ENCODE measurements at places on chromosomes 13 and 19.

DNA sequence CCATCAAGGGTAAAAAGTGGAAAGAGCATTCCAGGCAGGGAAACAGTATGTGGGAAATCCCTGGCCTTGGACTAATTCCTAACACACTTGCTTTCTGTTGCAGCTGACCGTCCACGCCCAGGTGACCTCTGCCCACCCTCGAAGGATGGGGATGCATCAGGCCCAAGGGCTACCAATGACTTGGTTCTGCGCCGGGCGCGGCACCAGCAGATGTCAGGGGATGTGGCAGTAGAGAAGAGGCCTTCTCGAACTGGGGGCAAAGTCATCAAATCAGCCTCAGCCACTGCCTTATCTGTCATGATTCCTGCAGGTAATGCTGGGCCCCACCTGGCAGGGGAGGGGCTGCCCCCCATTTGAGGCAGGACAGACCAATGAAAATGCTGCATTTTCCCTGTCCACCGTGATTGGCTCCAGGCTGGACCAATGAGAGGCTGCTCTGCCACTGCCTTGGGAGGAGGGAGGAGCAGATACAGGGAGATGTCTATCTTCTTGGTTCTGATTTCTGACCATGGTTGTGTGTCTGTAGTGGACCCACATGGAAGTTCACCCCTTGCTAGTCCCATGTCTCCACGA, 12.6 kb downstream of the DNASE2 start:
- DNase-seq: no peak

- no peak for DNase-seq
Measured at GRCh38 chr13:98524391-98524790, 52.5 kb downstream of the STK24 start.

GRCh38 chr19:39369200-39369599, 21.7 kb downstream of the PAF1 start:
- DNase-seq: no peak

- DNase-seq: peak; percentile 74
Measured at GRCh38 chr19:50003810-50004419, 21.3 kb downstream of the VRK3 start.

GRCh38 chr19:48510421-48511268, 990 bp downstream of the LMTK3 start:
- peak; percentile 60 for DNase-seq

- no peak for DNase-seq
Measured at GRCh38 chr13:30408319-30409101, 13.8 kb upstream of the UBE2L5 start.

GRCh38 chr19:42247640-42248199, 5.3 kb upstream of the GSK3A start:
- DNase-seq: no peak

GRCh38 chr13:114235697-114236096, 1.0 kb downstream of the CDC16 start:
- DNase-seq: peak; percentile 57

DNA sequence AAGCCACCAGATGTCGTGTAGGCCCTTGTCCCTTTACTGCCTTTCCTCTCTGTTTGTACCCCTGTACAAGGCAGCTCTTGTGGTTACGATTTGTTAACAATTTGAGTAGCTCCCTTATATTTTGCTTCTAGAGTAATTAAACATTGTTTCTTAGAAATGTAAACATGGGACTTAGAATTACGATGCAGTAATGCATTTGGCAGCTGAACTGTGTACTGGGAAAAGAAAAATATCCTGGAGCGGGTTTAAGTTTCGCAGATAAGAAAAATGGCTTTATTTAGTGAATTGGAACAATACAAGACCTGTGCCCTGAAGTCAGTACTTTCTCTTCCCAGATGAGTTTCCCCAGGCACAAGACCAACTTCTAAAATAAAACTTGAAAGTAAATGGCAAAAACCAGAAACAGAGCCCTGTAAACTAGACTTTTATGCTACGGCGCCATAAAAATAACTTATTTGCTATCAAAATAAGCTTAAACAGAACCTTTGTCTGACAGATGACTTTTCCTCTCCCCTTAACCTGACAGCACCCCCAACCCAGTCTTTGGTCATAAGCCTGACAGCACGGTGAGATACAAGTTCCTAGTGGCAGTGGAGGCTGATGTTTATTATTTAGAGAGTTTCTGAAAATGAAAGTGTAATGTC, 63.0 kb downstream of the LRCH1 start:
- no peak for DNase-seq

GRCh38 chr13:35499676-35500075, 23.2 kb upstream of the MAB21L1 start:
- DNase-seq: no peak

- no peak for DNase-seq
Measured at GRCh38 chr19:1862068-1862423, 1.3 kb downstream of the KLF16 start.

DNA sequence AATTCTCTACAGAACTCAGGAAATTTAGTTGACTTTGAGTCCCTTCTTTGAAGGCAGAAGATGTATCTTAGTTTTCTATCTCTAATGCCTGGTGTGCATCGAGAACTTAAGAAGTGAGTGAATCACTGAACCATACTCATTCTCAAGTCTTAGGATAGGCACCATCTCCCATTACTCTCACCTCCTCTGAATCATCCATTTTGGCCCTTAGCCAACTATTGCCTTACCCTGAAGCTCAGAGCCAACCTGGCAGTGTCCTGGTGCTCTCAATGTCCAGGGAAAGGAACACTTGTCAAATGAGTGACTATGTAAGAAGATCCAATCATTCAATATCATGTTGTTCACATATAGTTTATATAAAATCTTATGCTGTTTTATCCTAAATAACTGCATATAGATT, 146.6 kb downstream of the RGCC start:
- peak; percentile 78 for DNase-seq

DNA sequence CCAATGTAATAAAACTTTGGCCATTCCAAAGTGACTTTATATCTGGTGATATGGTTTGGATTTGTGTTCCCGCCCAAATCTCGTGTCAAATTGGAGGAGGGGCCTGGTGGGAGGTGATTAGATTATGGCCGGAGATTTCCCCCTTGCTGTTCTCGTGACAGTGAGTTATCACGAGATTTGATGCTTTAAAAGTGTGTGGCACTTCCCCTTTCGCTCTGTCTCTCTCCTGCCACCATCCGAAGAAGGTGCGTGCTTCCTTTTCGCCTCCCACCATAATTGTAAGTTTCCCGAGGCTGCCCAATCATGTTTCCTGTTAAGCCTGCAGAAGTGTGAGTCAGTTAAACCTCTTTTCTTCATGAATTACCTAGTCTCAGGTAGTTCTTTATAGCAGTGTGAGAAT, 9.3 kb upstream of the NALCN start:
- no peak for DNase-seq

DNA sequence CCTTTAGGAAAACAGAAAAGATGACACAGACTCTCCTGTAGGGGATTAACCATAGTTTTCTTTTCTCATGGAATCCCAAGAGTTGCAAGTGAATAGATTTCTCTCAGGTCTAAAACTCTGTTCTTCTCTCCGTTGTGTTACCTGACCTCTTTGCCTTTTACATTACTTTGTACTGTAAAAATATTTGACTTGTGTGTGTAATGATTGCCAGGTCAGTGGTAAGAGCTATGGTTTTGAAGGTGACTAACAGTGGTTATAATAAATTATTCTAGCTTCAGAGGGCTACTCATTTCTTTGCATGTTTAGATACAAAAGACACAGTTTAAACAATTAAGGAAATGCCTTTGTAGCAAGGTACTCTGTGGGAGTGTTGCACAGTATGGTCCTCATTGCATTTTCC, 23.0 kb upstream of the PSG2 start:
- DNase-seq: no peak

GRCh38 chr19:5908773-5909442, 4.2 kb downstream of the VMAC start:
- DNase-seq: no peak

DNA sequence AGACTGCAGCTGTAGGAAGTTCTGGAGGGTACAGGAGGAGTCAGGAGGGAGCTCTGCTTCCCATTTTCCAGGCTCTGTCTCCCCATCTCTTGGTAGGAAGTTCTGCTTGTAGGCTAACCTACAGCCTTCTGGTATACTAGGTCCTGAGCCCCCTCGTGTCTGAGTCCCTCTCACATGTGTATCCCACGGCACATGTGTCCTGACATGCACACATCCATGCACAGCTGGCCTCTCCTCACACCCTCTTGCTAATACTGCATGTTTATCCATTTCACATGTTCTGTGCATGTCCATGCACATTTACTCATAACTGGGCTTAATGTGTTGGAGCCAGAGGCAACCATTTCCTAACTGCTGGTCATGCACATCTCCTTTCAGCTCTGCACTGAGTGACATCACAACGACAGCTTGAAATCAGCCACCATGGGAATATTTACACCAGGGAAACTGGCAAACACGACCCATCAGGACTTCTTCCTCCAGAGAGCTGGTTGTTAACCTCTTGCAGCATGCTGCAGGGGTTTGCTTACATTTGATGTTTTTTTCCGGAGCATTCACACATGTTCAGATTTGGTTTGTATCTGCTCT, 3.0 kb downstream of the CD209 start:
- no peak for DNase-seq

- DNase-seq: no peak
Measured at GRCh38 chr13:27236478-27236877, 14.9 kb upstream of the RPL21 start.

GRCh38 chr19:34228762-34229161, 25.6 kb upstream of the GARRE1 start:
- no peak for DNase-seq

- DNase-seq: peak; percentile 83
Measured at GRCh38 chr19:11848594-11849469, at the start of gene ZNF439. ZNF439 (plus strand) TSS chr19:11848726; CDS start chr19:11848868, 142 bp downstream.
